Activated CD8-positive, alpha-beta memory T cell treated with anti-CD3 and anti-CD28 coated beads for 1 hour (primary cell): ENCODE measurements at places on chromosomes 7 and 10.

DNA sequence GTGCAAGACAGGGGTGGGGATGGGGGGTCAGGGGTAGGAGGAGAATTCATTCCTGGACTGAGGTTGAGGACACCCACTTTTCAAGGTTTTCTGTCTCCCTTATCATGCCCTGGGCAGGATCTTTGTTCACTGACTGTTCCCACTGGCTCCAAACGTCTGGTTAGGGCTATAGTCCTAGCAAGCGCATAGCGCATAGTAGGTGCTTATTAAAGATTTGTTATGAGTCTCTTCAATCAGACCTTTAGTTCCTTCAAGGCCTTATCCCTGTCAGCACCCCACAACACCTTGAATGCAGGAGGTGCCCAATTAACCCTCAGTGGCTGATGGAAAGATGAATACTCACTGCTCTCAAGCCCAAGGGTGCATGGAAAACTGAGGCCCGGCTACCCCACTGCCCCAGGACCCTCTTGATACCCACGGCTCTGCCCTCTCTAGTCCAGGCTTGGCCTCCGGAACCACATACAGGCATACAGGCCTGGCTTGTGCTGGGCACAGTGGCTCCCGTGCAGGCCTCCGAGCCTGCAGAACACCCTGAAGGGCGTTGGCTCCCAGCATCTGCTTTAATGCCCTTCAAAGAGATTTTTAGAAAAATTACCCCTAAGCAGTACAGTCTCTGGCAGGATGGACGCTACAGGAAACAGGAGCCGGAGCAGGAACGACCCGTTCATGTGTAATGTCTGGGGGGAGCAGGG, 177.7 kb downstream of the SH3PXD2A start:
- no peak for DNase-seq

GRCh38 chr7:112843151-112843550, 53.0 kb upstream of the TMEM168 start:
- no peak for DNase-seq

- DNase-seq = no peak
Observed at GRCh38 chr7:113431406-113431805, 313.1 kb upstream of the SMIM30 start.

DNA sequence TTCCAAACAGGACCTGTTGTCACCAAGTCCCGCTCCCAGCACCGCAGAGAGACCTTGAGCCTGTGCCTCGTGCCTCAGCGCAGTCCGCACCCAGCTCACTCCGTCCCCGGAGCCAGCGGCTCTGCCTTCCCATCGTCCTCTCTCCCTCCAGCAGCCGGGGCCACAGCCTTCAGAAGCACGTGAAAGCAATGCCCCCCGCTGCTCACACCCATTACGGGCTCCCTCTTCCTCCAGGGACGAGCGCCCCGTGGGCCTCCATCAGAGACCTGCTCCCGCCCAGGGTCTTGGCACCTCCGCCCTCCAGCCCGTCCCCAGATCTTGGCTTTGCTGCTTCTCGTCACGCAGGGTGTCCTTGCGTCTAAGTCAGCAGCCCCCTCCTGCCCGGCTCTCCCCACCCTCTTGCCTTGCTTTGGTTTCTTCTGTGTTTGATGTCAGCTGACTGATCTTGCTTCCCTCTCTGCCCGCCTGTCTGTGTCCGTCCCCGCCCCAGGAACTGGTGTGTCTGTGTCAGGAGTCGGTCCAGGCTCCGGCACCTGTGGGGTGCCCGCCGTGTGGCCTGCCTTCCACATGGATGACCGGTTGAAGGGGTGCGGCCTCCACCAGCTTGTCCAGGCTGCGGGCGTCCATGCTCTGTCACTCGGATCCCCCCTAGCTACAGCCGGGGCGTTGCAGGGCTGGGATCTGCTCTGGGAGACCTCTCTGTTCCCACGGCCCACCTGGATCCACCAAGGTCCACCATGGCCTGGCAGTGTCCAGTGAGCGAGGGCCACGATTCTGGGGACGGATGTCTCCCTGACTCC, 61.9 kb downstream of the FOXL3 start:
- DNase-seq = peak; percentile 30

GRCh38 chr7:111098926-111099250, 8.0 kb downstream of the LRRN3 start:
- DNase-seq = no peak

DNA sequence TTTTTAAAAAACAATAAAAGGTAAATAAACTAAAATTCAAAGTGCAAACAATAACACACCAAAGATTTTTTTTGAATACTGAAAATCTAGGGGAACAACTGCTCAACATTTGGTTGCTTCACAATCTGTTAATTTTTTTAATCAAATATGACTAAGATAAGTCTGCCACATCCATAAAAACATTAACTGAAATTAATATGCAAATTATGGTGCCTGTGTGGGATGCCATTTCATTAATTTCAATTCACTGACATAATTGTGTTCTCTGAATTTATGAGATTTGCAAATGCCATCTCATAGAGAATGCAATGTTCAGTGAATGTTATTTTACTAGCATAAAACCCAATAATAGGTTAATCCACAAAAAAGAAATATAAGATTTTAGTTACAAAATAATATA, 233.8 kb downstream of the LRRN3 start:
- DNase-seq = no peak

DNA sequence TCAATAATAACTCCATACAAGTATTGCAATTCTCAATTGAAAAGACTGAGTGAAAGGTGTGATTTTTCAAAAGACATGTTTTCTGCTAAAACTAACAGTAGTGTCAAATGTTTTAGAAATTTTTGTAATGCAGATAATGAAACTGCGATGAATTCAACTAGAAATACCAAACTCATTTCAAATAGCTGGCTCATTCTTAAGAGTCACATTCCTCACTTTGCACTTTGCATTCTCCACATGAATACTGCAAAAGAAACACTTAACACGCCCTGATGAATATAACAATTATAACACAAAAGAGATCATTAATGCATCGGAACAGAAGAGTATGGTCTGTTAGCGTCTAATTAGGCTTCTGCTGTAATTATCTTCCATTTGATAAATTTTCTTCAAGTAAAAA, 15.5 kb upstream of the TSPAN12 start:
- DNase-seq = no peak

GRCh38 chr7:2269991-2270460, 28.0 kb downstream of the NUDT1 start:
- DNase-seq = no peak

DNA sequence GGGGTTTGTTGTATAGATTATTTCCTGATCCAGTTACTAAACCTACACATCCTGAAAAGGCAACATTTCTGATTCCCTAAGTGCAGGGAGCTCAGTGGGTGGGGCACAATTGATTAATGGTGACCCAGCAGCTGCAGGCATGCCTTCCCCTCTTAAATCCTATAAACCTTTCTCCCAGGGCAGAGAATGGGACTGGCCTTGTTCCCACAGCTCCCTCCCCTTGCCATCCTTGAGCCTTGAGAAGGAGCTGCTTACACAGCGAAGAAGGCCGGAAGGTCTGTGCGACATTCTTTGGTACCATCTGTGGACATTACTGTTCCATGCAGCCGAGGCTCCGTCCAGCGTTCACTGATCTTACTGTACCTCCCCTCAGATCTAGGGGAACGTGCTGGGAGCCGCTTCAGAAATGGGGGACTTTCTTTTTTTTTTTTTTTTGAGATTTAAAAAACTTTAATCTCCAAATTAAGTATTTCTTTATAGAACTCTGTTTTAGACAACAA, 14.3 kb downstream of the KLF6 start:
- DNase-seq = no peak

- DNase-seq = no peak
Observed at GRCh38 chr7:44313016-44313415, 12.4 kb downstream of the CAMK2B start.

GRCh38 chr10:78528749-78529204, 495.1 kb downstream of the RPS24 start:
- no peak for DNase-seq

DNA sequence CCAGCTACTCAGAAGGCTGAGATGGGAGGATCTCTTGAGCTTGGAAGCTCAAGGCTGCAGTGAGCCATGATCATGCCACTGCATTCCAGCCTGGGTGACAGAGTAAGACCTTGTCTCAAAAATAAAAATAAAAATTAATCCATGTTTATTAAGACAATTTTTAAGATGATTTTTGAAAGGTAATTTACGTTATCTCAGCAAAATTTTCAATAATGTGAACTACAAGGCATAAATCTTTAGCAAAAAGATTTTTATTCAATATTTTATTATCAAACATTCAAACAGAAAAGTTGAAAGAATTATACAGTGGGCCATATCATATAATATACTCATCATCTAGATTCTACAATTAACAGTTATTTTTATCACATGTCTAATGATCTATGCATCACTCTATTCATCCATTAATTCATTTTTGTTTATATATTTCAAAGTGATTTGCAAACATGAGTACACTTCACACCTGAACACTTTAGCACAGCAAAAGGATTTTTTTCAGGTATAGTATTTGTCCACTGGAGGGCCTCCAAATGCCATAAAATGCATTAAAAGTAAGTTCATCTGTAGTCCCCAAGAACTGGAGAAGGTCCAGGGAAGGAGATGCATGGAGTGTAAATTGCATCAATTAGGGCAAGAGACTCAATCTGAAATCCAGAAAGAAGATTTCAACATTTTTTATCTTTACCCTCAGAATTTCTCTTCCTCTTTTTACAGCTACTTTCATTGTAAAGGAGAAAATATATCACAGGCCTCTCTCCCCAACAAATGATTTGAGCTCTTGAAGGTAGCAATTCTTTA, 38.6 kb upstream of the RSBN1L start:
- DNase-seq = no peak

GRCh38 chr10:122239578-122240257, 31.4 kb upstream of the BTBD16 start:
- DNase-seq = no peak

- no peak for DNase-seq
Observed at GRCh38 chr7:15715435-15715834, 29.0 kb upstream of the MEOX2 start.

GRCh38 chr10:43913676-43914235, 265.1 kb upstream of the ZNF32 start:
- DNase-seq = no peak

GRCh38 chr10:102660888-102661657, 16.8 kb downstream of the TRIM8 start:
- no peak for DNase-seq

DNA sequence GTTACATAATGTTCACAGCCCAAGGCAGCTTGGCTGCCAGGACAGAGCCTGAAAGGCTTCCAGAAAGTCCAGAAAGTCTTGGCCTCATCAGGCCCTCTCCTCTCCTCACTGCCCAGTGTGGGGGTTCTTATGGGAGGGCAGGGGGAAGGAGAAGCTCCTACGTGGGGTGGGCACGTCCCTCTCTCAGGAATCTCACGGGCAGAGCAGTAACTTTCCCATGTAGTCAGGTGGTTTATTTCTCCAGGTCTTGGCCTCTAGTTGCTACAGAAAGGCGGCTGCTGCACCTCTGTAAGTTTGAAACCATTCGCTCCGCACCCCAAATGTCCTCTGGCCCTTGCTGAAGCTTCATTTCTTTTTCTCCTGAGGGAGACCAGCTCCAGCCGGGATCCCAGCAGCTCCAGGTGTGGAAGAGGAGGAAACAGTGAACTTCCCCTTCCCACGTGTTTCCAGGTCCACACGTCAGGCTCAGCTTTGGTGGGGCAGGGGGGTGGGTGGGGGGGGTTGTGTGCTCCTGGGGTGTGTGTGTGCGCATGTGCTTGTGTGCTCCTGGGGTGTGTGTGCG, 320.3 kb downstream of the WDR37 start:
- no peak for DNase-seq

DNA sequence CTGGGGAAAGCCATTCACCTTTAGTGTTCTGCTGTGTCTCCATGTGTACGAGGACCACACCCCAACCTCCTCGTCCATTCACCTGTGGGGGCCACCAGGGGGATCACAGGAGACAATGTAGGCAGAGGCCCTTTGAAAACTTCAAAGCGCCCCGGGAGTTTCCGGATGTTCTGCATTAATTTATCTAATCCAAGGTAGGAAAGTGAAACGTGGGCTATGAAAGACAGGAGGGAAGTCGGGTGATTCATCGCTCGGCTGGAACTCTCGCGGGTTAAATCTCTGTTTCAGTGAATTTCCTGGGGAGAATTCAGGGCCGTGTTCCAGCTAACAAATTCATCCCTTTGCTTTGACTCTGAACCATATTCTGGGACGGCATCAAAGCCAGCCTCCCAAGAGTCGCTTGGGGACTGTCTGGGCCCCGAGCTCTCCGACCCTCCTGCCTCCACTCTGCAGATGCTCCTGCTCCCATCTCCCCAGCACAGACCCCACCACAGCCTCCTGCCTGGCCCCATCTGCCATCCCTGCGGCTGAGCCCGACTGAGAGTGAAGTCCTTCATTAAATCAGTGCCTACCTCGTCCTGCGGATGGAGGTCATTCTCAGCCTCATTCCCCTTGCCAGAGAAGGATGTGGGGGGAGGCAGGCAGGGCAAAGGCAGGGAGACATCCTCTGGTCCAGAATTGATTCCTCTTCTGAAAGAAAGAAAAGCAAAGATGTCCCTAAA, 114.1 kb upstream of the CARD11 start:
- DNase-seq = no peak

- DNase-seq = no peak
Observed at GRCh38 chr10:58821752-58822056, 309.0 kb downstream of the BICC1 start.

DNA sequence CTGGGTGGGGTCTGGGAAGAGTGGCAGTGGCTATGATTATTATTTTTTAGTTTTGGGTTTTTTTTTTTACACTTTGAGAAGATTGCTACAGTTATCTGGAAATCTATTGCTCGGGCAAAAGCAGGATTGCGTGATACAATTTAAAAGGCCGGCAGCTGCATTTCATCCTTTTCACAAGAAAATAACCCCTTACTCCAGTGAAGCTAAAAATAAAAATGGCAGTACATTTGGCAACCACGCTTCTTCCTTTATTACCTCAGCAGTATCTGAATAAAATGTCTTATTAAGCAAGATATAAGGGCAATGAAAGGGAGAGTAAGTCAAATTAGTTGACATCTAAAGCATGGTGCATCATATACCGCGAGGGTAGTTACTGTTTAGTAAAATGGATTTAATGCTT, 496.8 kb downstream of the LRMDA start:
- DNase-seq = no peak

- no peak for DNase-seq
Observed at GRCh38 chr7:39016609-39017008, 38.9 kb downstream of the POU6F2 start.

- DNase-seq = no peak
Observed at GRCh38 chr7:126215785-126216184, 1037.0 kb downstream of the GRM8 start.

DNA sequence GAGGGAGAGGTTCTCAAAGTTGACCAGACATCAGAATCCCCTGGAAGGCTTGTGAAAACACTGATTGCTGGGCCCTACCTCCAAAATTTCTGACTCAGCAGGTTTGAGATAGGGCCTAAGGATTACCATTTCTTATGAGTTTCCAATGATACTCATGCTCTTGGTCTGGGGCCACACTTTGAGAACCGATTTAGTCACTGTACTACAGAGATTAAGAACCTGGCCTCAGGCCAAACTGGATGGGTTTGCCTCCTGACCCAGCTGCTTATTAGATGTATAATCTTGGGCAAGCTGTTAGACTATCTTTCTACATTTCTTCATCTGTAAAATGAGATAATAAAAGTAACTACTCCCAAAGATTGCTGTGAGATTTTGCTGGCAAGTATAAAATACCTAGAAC, 77.1 kb upstream of the SCIN start:
- no peak for DNase-seq

GRCh38 chr7:135827391-135827790, 78.8 kb upstream of the FAM180A start:
- DNase-seq = no peak

- no peak for DNase-seq
Observed at GRCh38 chr10:88521791-88522190, 61.3 kb downstream of the RNLS start.

GRCh38 chr10:76882245-76882644, 755.4 kb downstream of the KCNMA1 start:
- DNase-seq = no peak
